ENCODE measurements at places on chromosomes 5 and 9.

GRCh38 chr5:58505502-58505901 lies 14.3 kb downstream of the GAPT start:
- no peak for DNase-seq

DNA sequence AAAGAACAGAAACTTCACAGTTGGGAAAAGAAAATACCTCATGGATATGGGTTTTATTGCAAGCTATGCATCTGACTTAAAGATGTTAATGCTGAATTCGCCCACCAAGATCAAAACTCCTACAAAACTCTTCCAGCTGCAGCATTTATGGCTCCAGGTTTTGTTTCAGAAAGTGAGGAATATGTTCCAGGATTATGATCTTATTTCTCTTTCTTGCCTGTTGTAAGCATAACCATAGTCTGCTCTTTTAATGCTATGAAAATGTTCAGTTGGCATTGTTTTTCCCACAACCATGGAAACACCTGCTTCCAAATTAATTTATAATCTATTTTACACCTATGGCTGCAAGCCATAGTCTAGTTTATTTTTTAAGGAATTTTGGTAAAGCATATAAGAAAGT lies 34.9 kb upstream of the FST start:
- DNase-seq: no peak

GRCh38 chr9:10773136-10773535 lies 160.3 kb upstream of the PTPRD start:
- no peak for DNase-seq

DNA sequence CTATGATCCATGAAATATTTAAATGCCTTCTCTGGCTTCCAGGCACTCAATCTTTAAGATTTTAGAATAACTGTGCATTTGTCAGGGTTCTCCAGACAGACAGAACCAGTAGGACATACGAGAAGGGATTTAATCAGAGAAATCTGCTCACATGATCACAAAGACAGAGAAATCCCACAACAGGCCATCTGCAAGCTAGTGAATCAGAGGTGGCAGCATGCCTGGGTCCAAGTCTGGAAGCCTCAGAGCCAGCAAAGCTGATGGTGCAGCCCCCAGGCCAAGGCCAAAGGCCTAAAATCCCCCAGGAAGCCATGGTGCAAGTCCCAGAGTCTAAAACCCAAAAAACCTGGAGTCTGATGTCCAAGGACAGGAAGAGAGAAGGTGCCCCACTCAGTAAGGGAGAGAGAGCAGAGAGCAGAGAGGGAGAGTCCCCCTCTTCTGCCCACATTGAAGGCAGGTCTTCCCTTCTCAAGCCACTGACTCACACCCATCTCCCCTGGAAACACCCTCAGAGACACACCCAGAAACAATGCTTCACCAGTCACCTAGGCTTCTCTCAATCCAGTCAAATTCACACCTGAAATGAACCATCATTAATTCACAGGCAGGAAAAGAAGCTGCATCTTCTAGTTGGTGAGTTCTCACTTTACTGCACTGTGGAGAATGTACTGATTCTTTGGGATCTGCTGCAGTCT lies 48.7 kb downstream of the CAMSAP1 start:
- DNase-seq: no peak

- no peak for DNase-seq
These were observed 101.4 kb upstream of the POC5 start for GRCh38 chr5:75818661-75819060.

- no peak for DNase-seq
These were observed 91.3 kb upstream of the ADAMTS2 start for GRCh38 chr5:179436321-179437122.

GRCh38 chr5:90161414-90161813 lies 248.1 kb downstream of the CETN3 start:
- DNase-seq: no peak

- DNase-seq: no peak
These were observed 18.3 kb downstream of the RFX3 start for GRCh38 chr9:3507395-3508077.

GRCh38 chr9:109821711-109822110 lies 41.7 kb downstream of the PALM2AKAP2 start:
- DNase-seq: no peak

DNA sequence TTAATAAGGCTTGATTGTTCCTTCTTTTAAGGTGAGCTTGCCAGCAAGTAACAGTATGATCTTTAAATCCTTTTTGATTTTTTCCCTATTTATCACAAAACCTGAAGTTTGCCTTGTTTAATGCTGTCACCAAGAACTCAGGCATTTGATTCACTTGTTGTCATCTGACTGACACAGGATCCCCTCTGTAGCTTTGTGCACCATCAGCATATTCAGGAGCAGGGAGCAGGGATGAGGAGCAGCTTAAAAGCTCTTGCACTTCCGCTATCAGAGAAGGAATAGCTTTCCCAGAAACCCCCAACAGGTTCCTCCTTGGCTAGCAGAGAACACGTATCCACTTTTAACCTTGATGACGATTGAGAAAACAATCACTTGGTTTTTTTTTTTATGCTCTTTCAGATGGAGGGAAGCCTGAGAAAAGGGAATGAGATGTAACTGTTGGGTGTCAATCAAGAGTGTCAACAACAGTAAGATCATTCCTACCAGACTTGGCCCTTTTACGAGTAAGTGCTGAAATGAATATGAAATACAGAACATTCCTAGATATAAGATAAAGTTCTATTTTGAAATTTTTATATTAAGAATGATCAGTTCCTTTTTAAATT lies 433.1 kb upstream of the CDH18 start:
- DNase-seq: no peak

DNA sequence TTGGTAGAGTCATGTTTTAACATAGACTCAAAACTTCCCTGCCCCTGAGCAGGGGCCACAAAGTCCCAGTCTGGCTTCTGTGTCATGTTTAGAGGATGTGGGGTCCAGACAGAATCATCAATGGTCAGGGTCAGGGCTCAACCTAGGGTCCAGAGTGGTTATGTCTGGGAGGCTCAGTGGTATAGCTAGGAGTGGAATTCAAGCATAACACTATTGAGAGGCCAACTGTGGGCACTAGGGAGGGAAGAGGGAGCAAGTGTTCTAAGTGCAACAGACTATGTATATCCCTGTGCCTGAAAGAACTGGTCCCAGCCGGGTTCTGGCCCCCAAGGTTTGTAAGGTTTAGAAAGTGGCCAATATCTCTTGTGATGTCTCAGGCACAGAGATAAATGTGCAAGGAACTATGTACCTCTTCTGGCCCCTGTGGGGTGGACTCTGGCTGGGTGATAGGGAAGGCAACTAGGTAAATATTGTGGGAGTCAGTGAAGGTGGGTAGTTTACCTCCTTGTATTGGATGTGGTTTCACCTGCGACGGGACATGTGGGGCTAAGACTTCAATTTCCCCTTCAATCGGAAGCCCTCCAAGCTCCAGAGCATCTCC lies 14.0 kb downstream of the MYORG start:
- no peak for DNase-seq

GRCh38 chr9:26426551-26427131 lies 466.0 kb downstream of the CAAP1 start:
- DNase-seq: no peak

GRCh38 chr5:73757416-73757815 lies 131.4 kb downstream of the ARHGEF28 start:
- DNase-seq: no peak

DNA sequence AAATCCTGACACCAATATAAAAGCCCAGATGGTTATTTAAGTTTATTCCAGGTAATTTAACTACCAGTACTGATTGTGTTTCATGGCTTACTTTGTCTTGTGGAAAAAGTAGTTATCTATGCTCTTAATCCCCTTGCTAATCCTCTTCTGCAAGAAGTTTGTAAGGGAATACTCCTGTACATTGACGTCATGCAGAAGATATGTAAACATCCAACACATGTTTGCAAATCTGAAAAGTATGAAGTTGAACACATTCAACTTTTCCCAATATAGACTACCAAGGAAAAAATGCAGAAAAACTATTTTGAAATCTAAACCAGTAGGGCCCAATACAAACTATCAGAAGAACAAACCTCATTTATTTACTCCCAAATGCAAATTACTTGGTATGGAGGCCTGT lies 56.3 kb upstream of the ELL2 start:
- DNase-seq: no peak

DNA sequence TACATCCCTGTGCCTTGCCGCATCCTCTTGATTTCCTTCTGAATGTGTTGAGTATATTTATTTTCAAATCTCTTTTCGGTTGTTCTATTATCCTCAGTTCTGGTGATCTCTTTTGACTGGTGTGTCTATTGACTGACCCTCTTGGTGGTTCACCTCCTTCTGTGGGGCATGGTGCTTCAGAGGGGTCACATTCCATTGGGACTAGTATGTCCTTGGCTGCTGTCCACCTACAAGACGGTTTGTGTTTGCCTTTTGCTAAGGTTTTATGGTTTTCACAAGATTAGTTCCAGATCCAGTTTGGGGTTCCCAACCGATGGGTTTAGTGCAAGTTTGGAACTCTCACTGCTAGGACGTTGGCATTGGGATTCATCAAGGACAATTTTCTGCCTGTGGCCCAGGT lies 66.6 kb downstream of the PHF2 start:
- DNase-seq: no peak

- DNase-seq: no peak
These were observed 86.5 kb downstream of the CEMIP2 start for GRCh38 chr9:71681708-71682272.

GRCh38 chr5:13661272-13661671 lies 283.2 kb downstream of the DNAH5 start:
- no peak for DNase-seq

DNA sequence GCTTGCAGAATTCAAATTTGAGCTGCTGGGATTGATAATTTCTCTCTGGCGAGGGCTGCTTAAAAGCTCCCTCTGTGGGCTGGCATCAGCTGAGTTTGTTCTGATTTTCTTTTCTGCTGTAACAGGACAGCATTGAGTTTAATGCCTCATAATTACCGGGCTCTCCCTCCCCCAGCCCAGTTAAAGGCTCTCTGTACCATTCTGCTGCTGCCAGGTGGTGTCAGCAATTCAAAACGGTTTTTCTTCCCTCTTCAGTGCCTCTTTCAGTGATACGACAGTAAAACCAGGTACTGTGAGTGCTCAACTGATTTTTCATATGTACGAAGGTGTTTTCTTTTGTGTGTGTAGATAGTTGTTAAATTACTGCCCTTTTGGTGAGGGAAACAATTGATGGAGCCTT lies 509.3 kb upstream of the CTNND2 start:
- no peak for DNase-seq

- no peak for DNase-seq
These were observed 17.7 kb downstream of the ZNF366 start for GRCh38 chr5:72489536-72489935.

- DNase-seq: no peak
These were observed 17.7 kb upstream of the UBAC1 start for GRCh38 chr9:135978642-135979546.

GRCh38 chr5:40691894-40692293 lies 12.2 kb downstream of the PTGER4 start:
- no peak for DNase-seq

DNA sequence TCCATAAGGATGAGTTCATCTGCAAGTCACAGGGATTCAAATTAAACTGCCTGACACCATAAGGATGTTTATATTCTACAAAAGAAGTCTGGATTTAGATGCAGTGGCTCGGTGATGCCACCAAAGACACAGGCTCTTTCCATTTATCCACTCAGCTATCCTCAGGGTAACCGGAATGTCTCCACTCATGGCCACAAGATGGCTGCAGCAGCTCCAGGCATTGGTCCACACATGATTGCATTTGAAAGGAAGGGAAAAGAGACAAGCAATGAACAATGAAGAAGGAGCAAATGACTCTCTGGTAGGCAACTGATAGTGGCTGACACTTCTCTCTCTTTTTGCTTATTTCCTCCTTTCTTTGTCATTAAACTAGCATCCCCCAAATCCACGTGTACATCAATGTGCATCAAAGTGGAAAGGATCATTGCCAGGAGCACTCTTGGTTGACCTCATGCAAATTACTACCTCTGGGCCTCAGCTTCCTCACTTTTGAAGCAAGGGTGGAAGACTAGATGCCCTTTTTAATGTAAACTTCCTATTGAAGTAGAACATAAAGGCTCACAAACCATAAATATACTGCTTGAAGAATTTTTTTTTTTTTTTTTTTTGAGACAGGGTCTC lies 7.2 kb upstream of the SNX30 start:
- no peak for DNase-seq

- DNase-seq: no peak
These were observed 24.9 kb upstream of the ARHGAP26 start for GRCh38 chr5:142745268-142745667.

DNA sequence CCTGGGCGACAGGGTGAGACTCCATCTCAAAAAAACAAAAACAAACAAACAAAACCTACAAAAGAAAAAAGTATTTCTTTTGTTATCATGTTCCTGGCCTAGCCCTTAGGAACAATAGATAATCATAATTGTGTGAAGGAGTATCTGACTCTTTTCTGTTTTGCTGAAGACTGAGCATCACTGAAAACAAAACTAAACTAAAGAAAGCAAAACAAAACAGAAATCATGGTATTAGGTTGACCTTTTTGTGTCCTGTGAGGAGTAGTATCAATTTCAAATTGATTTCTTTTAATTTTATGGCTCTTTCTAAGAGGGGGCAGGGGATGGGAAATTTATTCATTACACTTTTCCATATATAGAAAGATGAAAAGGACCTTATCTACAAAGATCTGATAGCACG lies 246.0 kb downstream of the YTHDC2 start:
- DNase-seq: no peak

- DNase-seq: no peak
These were observed 59.2 kb downstream of the C9orf50 start for GRCh38 chr9:129561594-129562281.

DNA sequence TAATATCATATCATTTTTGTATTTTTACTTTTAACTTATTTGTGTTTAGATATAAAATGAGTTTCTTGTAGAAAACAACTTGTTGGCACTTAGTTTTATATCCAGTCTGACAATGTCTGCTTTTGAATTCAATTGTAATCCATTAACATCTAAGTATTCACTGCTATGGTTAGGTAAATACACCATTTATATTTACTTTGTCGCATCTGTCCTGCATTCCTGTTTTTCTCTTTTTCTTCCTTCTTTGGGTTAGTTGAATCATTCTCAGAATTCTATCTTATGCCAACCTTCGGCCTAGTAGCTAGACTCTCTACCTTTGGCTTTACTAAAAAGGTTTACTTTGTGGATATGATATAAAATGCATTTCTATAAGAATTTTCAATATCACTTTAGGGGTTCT lies 107.6 kb downstream of the PLCXD3 start:
- no peak for DNase-seq

Measured in activated CD4-positive, alpha-beta T cell treated with anti-CD3 and anti-CD28 coated beads for 4 hours (primary cell).